Glomerular endothelial cell (primary cell): ENCODE measurements at places on chromosomes 4 and X.
A peak's percentile ranks its signal among the peaks of the same experiment; 100 is the strongest.

DNA sequence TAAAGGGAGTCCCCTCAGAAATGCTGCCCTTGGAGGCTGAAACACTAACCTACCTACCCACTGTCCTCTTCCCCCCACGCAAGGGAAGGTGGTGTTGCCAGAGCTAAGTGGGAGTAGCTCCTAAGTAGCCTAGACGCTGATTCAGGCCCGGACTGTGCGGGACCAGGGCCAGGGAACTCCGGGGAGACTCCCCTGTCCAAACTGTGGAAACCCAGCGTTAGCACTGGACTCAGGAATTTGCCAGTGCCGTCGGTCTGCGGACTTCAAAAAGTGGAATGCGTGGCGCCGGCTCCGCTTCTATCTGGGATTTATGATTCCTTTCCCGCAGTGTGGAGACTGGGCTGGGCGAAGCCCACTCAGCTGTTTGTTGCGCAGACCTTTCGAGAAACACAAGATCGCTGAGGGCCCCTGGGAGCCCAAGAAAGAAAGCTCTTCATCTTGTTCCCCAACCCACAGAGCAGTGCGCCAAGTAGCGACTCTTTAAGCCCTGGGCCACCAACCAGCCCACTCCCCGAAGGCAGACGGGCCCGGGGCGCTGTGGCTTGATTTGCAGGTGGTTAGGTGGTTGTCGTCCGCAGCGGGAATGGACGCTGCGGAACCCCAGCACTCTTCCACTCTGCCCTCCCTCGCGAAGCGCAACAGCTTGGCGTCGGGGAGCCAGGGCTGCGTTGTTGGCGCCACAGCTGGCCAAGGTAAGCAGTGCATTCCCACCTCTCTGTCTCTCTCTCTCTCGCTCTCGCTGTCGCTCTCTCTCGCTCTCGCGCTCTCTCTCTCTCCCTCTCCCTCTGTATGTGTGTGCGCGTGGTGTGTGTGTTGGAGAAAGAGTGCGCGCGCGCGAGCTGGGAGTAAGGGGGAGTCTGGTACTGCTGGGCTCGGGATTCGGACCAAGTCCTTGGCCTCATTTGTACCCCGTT, 2.0 kb downstream of the TMEM255A start:
- no peak for DNase-seq

GRCh38 chr4:176883108-176883550, 90.4 kb upstream of the VEGFC start:
- no peak for DNase-seq

- no peak for DNase-seq
Observed at GRCh38 chrX:100085846-100086245, 324.2 kb downstream of the PCDH19 start.

DNA sequence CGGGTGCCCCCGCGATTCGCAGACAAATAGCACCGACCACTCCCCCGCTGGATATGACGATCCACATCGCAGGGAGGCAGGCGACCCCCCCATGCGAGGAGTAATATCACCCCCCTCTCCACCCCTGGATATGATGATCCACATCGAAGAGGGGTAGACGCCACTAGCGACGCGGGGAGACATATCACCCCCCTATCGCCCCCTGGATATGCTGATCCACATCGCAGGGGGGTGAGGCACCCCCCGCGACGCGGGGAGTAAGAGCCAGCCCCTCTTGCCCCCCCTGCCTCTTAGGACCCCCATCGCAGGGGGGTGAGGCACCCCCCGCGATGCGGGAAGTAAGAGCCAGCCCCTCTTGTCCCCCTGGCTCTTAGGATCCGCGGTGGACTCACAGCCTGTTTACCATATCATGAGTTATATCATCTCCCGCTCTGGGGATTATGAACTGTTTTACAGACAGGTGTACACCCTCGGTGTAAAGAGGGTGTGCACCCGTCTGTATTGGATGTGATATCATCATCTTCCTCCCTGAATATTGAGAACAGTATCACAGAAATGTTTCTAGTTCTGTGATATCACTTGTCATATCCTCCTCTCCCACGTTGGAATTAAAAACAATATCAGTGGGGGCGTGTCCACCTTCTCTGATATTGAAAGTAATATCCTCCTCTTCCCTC, 22.7 kb upstream of the DRD5 start:
- DNase-seq, result no peak

DNA sequence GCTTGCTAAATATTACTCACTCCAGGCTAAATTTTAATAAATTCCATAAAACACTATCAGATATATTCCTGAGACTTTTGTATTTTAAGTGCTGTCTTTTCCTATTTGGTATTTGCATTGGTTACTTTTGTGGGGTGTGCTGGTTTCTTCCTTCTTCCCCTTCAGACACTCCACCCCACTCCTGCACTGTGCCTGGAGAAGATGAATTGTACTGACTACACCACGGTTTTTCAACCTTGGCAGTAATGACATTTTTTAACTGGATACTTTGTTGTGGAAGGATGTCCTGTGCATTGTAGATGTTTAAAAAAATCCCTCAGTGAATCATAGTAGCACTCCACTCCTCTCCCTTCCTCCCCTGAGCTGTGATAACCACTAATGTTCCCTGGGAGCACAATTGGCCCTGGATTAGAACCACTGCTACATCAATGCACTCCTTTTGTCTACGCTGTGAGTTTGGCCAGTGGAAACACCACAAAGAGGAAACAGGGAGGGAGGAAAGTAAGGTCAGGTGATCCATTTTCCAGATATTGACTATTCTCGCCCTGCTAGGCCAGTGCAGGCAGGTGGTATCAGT, 36.3 kb downstream of the SNCA start:
- DNase-seq, result peak; percentile 58

DNA sequence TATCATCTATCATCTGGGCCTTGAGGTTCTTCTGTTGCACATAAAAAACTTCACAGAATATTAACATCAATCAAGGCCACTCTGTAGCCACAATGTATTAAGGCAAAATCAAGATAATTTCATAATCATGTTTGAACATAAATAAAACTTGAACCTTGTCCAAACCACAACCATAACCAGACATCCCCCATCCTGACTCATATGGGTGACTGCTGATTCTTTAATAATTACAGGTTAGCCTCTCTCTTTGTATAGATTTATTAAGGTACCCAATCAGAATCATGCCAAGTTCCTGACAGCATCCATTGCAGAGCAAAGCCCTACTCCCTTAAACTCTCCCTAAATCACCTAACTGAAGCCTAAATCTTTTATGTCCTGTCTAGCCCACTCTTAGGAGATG, 16.7 kb upstream of the AREG start:
- DNase-seq, result no peak

DNA sequence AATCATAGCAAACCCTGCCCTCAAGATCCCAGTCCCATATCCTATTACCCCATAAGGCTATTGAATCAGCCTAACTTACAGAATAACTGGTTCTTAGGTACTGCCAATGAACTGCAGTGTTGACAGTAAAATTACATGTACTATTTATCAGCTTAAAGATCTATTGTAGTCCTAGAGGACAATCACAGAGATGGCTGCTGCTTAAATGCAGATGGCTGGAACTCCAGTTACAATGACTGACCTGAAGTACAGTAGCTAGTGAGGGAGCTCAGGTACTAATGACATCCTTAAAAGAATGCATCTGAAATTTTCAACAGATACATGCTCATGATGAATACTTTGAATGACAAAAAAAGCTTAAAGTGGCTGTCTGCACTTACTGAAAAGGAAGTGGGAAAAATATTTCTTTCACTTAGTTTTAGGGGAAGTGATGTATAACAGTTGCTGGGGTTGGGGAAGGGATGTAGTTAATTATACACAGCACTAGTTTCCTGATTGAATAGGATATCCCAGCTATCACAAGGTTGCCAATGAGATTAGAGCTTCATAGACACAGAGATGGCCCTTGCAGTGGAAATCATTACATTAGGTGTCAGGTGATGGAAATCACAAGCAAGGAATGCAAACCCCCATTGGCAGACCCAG, 42.0 kb downstream of the USP26 start:
- no peak for DNase-seq

GRCh38 chr4:147447786-147448185, 33.1 kb upstream of the EDNRA start:
- DNase-seq, result no peak

GRCh38 chr4:126012691-126013290, 698.0 kb downstream of the FAT4 start:
- DNase-seq, result no peak

GRCh38 chr4:99669084-99669483, 11.5 kb upstream of the C4orf54 start:
- DNase-seq, result no peak
